ENCODE measurements at places on chromosomes 2 and 18. TPM values are rescaled to one million over a fixed set of nuclear protein-coding genes. Genes with fewer than 3 reads are reported as not detected.
A peak's percentile ranks its signal among the peaks of the same experiment; 100 is the strongest.

The SLC30A3 gene
- 75.1 TPM for total RNA-seq

- H3K27ac ChIP-seq, result no peak overlapping the region
- no peak overlapping the region for H3K4me3 ChIP-seq
- no peaks in the 10 kb centered on the region for H3K27me3 ChIP-seq
- peaks cover 9% of the 10 kb centered on the region for H3K4me1 ChIP-seq
- H3K36me3 ChIP-seq, result no peaks in the 10 kb centered on the region
- DNase-seq, result no peak
These were observed 308.6 kb downstream of the TGIF1 start for GRCh38 chr18:3758531-3758930.

DNA sequence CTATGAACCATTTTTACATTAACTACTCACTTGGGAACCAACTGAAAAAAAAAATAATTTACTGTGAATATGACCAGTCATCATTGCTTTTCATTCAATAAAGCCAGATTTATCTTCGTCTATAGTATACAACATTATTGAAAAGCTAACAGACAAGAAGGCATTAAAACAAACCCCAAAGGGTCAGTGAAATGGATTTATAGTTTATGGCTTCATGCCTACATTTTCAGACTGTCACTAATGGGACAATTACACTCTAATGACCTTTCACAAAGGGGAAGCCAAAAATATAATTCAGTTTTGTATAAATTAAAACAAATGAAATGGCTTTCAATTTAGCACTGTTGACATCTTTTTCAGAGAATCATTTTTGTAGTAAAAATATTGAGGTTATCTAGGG, 169.1 kb downstream of the DSEL start:
- H3K27ac ChIP-seq, result no peak overlapping the region
- no peaks in the 10 kb centered on the region for H3K36me3 ChIP-seq
- no peaks in the 10 kb centered on the region for H3K4me1 ChIP-seq
- DNase-seq, result no peak
- H3K4me3 ChIP-seq, result no peak overlapping the region

GRCh38 chr2:168626096-168626495, 170.0 kb downstream of the CERS6 start:
- no peak overlapping the region for H3K4me3 ChIP-seq
- no peaks in the 10 kb centered on the region for H3K27me3 ChIP-seq
- DNase-seq, result no peak
- H3K27ac ChIP-seq, result peak overlapping the region; percentile 27
- no peaks in the 10 kb centered on the region for H3K36me3 ChIP-seq

DNA sequence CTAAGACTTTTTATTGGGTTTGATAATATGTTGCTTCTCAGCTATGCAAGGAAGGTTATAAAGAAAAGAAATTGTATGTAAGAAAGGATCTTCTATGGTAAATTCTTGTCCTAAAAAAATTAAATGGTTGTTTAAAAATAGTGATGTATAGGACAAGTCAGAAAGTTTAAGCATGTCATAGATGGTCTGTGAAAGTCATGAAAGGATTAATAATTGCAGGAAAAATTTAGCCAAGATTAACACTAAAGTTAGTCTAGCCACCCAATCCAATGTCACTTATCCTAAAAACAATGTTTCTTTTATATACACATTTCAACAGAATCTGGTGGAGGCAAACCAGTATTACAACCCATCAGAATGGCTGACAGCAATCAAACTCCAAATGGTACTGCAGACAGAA, 1046.7 kb upstream of the SLC39A10 start:
- no peak overlapping the region for H3K4me3 ChIP-seq
- H3K27ac ChIP-seq, result no peak overlapping the region
- H3K4me1 ChIP-seq, result no peaks in the 10 kb centered on the region
- no peaks in the 10 kb centered on the region for H3K36me3 ChIP-seq
- no peaks in the 10 kb centered on the region for H3K27me3 ChIP-seq

Measured in cardiac muscle cell (in vitro differentiated cells and primary cell).